ENCODE measurements at places on chromosomes 12 and 14.

- DNase-seq = no peak
Measured at GRCh38 chr12:104620837-104621531, 164.2 kb downstream of the CHST11 start.

- no peak for DNase-seq
Measured at GRCh38 chr14:56351861-56352260, 227.7 kb upstream of the TMEM260 start.

- DNase-seq = no peak
Measured at GRCh38 chr12:26580619-26581018, 252.4 kb downstream of the ITPR2 start.

GRCh38 chr14:68781161-68782021, 11.5 kb downstream of the ZFP36L1 start:
- no peak for DNase-seq

DNA sequence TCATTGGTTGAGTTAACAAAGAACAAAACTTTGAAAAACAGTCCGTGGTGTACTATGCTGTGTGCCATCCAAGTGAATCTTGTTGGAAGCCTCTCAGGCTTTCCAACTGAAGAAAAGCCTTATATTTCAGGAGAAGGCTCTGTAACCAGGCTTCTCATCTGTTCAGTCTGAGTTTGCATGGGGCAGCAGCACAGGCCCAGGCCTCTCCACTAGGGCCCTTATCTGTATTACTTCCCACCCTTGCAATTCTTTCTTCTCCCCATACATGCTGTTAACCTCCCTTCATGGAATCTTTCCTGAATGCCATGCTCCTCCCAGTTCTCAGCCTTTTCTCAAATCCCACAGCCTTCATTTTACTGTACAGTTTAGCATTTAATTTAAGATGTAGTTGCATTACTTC, 28.3 kb downstream of the FRMD6 start:
- DNase-seq = no peak

DNA sequence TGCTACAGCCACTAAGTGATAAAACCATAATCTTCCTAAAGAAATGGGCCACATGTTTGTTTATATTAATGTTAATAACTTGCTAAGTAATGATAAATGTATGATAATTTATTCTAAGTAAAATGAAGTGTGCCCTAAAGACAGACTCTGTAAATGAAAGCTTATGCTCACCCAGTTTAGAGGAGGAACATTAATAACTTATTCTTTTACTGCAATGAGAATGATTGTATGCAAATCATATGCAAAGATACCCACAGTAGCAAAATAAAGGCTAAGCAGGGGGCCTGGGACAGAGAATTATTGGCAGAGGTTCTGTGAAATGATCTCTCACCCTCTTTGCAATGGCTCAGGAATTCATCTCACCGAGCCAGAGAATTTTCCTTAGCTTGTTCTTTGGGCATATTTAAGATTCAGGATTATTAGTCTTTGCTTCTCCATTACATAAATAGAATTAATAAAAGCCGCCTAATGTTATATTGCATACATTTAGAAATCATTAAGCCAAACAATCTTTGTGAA, 75.9 kb downstream of the TMEM132D start:
- no peak for DNase-seq
